BE2C (cell line): ENCODE measurements at places on chromosomes 1 and 21.

DNA sequence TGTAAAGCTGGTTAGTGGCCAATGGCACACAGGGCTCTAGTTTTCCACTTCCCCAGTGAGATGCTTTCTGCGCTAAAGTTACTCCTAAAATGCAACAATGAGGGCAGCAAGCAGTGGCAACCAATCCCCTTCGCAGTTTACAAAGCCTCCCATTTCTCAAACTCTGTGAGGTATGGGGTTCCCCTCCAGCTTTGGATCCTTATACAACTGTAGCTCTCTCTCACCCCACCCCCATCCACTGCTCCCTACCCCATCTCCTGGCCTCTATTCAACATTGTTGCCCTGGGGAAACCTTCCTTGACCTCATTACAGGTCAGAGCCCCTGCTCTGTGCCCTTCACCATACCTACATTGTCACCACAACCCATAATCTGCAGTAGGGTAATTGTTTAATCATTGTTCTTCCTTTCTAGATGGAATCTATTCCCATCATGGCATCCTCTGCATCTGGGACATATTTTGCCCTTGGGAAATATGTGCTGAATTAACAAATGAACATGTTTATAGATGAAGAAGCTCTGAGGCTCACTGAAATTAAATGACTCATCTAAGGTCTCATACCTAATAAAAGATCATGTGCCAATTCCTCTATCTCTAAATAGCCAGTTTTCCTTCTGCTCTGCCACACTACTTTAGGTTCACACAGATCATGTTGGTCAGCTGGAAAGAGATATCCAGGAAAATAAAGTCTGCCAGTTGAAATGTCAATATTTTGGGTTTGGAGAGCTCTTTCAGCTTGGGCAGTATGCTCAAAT lies 12.6 kb downstream of the KIAA0040 start:
- DNase-seq: no peak

DNA sequence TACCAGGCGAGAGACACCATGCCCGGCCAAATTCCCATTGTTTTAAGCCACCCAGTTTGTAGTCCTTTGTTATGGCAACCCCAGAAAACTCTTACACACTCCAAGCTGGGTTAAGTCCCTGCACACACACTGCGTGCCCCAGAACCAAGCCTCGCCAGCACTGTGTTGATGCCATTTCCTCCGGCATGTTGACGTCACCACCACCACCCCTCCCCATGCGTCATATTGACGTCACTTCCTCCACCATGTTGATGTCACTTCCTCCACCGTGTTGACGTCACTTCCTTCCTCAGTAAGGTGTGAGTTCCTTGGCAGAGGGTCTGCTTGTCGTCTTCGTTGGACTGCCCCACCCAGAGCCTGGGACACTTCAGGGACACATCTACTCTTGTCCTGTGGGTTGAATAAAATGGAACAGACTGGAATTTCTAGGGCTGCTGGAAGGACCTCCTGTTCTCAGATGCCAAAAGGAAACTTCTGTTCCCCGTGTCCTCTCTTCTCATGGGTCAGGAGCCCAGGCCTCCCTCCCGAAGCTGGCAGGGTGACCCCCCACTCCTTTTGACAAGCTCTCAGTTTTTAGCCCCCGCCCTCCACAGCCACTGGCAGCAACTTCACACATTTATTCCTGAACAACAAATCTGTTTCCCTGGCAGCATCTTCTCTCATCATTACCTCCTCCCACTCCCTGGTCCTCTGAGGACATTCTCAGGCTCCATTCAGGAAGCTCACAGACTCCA lies 643.3 kb downstream of the NPHP4 start:
- DNase-seq: no peak

DNA sequence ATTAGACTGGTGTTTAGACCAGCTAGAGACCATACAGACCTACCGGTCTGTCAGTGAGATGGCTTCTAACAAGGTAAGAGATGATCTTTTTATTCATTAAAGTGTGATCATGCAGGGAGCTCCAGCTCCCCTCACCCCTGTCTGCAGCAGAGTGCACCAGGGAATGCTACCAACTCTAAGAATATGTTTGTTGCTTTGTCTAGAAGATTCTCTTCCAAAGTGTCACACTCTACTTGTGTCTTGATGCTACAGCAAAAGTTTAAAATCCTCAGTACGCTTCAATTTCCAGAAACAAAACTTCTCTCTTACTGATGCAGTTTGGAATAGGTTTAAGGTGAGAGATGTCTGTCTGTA lies 201.4 kb upstream of the SGIP1 start:
- DNase-seq: no peak

GRCh38 chr1:154474802-154475201 lies 27.2 kb upstream of the TDRD10 start:
- peak; percentile 42 for DNase-seq

GRCh38 chr1:47797575-47797974 lies 199.6 kb downstream of the TRABD2B start:
- peak; percentile 66 for DNase-seq

GRCh38 chr1:104699433-104699832 lies 949.7 kb downstream of the AMY1C start:
- no peak for DNase-seq

DNA sequence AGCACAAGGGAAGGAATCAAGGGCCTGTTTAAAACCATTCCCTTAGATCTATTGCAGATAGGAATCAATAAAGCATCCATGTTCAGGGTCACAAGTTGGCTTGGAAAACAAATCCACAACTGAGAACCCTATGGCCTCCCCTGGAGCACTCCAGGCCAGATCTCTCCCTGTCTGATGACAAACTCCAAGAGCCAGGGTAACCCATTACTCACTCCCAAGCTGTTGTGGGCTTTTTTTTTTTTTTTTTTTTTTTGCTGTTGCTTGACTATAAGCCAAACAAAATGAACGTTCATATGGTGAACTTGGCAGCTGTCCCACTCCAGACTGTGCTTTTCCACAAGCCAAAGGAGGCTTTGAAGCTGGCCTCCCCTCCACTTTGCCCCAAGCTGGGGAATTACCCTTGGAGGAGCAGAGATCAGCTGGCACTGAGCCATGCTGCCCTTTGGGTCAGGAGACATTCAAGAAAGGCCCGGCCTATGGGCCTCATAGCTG lies 35.7 kb upstream of the VAV3 start:
- DNase-seq: peak; percentile 49
